Stimulated activated CD4-positive, alpha-beta T cell treated with anti-CD3 and anti-CD28 coated beads, Interleukin-1b, Interleukin-23, amount 100 ng/mL, for 24 hours (primary cell): ENCODE measurements at places on chromosomes 4 and X.

DNA sequence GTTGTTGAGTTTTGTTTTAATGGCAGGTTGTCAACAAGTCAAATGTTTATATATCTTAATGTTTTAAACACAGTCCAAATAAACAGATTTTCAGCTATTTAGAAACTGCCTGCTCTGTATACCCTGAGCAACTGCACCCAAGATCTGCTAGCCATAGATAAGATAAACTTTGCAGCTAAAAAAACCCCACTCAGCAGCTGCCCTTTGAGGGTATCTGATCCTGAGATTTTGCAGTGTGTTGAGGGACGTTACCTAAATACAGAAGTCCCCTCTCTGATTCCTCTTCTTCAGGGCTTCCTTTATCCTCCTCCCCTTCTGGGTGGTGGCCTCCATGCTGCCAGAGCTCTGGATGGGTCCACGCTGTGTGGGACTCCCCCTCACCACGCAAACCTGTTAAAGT, 11.0 kb upstream of the FGG start:
- DNase-seq = no peak

DNA sequence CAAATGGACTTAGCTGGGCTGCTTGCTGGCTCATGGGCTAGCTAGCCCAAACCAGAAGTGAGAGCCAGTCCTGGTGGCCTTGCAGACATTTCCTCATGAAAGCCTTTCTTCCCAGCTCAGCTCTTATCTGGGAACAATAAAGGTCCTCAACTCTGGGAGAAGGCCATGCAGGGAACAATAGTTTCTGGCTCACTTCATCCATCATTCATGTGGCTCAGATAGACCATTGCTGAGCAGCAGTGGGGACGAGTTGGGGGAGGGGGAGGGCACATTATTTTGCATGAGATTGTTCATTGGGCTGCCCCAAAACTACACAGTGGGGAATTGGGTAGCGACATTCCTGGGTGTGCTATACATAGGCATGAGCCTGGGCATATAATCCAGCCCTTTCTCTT, 47.6 kb downstream of the NHSL2 start:
- DNase-seq = no peak

GRCh38 chr4:5101571-5101970, 50.3 kb downstream of the STK32B start:
- no peak for DNase-seq

- no peak for DNase-seq
These were observed 109.6 kb downstream of the GUCY2F start for GRCh38 chrX:109372291-109372690.

DNA sequence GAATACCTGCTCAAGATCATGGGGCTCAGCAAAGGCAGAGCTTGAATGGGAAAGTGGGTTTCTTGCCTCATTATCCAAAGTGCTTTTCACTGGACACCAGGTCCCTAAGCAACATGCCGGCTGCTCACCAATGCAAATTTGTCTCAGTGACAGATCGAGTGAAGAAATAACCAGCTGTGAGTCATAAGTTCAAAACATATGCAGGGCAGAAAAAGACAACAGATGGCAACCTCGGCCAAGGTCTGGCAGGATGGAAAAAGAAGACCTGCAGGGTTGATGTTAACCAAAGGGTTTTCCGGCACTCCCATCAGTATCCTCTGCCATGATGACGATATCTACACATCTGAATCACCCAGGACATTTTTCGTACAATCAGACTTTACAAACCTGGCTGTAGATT, 124.1 kb downstream of the AFAP1 start:
- DNase-seq = no peak

DNA sequence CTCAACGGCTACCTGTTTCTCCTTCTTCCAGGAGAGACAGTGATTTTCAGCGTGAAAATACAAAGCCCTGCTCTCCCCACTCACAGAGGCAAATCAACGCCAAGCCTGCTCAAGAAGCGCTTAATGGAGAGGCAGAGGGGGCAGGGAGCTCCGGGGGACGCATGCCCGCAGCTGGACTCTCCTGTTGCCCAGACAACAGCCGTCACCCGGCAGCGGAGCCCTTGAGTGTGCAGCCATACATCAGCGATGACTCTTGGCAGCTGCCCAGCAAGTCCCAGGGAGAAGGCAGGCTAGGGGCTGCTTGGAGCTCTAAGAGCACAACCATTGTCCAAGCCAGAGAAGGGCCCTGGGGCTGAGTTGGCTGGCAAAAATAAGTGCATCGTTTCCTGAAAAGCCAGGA, 71.0 kb upstream of the AFAP1 start:
- no peak for DNase-seq

- DNase-seq = no peak
These were observed 83.6 kb downstream of the MXRA5 start for GRCh38 chrX:3262901-3263300.

DNA sequence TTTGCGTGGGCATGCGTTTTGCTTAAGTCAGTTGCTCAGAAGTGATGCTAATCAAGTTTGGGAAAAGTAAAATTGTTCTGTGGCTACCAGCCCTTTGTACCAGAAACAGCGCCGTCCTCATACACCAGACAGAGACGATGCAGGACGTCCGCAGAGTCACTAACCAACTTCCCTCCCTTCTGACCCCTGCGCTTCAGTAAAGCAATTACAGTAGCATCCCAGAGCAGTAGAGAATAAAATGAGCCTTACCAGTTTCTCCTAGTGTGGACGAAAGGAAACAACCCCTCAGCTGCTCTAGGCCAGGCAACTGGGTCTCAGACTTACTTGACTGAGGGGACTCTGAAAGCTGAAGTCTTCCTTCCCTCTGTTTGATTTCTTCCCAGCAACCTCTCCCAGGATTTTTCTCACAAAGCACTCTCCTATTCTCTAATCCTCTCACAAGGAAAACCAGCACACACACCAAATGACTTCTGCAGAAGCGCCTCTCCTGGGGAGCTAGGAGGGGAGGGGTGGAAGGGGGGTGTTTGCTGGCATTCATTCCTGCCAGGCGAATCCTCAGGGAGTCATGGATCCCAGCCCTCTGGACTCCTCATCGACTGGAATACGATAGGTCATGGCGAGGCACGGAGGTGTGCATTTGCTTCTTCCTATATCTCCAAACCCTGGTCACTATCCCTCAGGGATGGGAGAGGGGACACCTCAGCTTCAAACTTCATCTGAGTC, 56.0 kb upstream of the MID1 start:
- no peak for DNase-seq

- DNase-seq = no peak
These were observed 26.2 kb downstream of the TMEM144 start for GRCh38 chr4:158236304-158237030.

GRCh38 chr4:12446256-12446655, 1017.6 kb upstream of the HS3ST1 start:
- no peak for DNase-seq

DNA sequence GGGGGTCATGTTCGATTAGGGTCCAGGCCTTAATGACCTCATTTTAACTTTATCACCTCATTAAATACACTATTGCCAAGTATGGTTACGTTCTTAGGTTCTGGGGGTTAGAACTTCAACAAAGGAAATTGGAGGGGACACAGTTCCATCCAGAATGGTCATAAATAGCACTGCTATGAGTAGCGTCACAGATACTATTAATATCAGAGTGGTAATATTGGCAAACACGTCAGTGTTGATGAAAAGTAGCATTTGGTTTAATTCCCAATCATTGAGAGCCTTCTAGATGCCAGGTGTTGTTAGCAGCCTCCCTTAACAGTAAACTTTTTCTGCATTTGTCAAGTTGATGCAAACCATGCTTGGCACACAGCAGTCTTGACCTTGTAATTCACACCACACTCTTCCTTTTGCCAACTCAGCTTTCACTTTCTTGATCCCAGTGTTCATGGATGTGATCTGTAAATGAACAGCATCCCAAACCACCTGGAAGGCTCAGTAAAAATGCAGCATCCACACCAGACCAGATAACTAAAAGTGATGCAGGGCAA, 912.5 kb upstream of the TENM3 start:
- no peak for DNase-seq

GRCh38 chr4:7279902-7280301, 87.6 kb downstream of the SORCS2 start:
- no peak for DNase-seq

GRCh38 chr4:154502111-154502510, 10.5 kb upstream of the DCHS2 start:
- no peak for DNase-seq

DNA sequence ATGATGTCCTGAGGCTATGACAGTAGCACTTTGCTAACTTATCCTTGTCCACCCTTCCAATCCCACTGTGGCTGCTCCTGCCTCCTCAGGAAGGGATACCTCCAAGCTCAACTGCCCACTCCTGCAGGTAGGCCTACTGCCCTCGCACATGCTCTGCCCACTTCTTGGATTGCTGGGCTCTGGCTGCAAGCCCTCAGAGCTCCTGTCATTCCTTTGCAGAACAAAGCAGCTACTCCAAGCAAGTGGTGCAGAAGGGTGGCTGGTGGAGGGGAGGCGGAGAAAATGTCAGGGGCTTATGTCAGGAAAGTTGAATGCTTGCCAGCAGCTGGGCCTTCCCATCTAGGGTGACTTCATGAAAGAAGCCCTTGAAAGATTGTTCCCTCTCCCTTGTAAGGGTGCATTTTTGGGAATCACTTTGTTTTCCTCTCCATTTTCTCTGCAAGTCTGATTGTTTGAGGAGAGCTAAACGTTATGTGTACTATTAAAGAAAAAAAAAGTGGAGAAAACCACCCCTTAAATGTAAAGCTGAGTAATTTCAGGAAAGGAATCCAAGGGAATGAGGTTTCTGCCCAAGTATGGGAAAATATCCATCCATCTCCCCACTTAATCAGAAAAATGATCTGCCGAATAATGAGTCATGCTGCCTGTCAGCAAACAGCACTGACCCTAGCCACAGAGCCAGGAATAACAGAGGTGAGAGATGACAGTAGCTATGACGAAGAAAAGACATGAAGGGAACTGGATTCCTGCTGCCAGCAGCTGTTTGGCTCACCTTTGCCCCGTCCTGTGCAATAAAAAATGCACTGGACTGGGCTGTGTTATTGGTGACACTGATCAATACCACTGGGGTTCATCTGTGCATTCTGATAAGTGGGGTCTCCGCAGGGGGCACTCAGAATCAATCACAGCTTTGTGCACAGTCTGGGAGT, 102.0 kb downstream of the RTL5 start:
- DNase-seq = no peak
